Activated T-cell treated with anti-CD3 and anti-CD28 coated beads for 1 hour (primary cell): ENCODE measurements at places on chromosomes 5 and 9.

DNA sequence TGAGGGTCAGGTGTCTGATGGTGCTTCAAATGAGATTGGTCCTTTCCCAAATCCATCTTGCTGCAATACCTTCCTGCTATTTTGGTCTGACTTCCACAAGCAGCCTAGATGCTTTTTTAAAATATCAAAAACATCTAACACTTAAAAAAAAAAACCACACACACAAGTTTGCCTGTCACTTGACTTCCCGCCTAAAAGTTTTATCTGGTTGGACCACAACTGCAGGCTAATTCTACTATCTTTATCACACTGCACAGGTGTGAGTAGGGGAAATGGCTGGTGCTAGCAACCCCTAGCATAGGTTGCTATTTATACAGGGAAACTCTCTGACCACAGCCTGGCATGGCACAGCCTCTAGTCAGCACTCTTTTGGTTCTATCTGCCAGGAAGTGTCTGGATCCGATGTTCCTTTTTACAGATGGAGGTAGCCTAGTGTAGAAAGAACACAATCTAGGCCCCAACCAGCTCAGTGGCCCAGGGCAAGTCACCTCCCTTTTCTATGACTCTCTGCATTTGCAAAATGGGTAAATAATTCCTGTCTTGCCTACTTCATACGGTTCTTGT lies at the start of gene HEMGN:
TSS of gene HEMGN (minus strand) at position 92 of the 564 bp plus-strand sequence. CDS start at position 56, 36 bp downstream.
- DNase-seq, result no peak

DNA sequence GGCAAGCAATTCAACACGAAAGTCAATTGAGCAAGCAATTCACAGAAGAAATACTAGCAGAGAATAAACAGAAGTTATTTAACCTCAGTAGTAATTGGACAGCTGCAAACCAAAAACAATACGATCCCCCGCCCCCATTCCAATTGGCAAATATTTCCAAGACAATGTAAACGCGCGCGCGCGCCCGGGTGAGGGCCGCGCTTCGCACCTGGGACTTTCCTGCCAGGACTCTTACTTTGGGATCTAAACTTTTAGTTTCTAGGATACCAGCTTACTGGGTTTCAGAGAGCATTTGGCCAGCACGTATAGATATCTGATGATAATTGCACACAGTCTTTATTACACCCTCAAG lies 8.6 kb downstream of the RUFY1 start:
- no peak for DNase-seq

DNA sequence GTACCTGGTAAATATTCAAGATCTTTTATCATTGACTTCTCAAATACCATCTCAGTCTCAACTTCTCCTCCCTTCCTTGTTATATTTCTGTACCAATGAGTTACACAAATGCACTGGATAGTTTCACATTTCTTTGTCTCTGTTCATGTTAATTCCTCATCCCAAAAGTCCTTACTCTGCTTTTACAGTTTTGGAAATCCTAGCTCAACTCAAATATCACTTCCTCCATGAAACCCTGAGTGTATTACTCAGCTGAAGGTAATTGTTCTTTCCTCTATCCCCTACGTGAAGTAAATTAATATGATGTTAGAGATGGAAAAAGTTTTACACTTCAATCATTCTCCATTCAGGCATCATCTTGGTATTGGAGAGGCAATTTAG lies 241.5 kb downstream of the TLE4 start:
- DNase-seq, result no peak

DNA sequence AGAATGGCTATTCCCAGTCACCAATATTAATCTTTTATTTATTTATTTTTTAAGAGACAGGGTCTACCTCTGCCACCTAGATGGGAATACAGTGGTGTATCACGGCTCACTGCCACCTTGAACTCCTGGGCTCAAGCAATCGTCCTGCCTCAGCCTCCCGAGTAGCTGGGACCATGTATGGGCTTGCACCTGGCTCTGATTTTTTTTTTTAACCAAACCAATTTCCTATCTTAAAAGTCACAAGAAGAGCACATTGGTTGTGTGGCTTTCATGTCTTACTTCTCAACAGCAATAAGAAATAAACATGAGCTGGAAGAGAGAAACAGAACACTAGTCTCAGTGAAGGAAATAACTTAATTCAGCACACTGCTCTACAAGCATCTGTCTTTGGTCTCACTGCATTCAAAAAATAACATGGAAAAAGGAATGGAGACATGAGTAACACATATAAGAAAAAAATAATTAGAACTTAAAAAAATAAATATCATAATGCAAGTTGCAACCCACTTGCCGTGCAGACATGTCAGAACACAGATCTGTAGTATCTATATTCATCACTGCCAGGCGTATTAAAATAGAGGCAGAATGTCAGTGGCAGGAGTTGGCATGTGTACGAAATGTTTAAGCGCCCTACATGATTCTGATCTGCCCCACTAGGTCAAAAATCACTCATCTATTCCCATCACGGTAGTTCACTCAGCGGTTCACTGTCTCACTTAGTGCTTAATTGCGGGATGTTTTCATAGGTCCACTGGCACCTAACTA lies 66.4 kb downstream of the EFNA5 start:
- DNase-seq, result no peak

DNA sequence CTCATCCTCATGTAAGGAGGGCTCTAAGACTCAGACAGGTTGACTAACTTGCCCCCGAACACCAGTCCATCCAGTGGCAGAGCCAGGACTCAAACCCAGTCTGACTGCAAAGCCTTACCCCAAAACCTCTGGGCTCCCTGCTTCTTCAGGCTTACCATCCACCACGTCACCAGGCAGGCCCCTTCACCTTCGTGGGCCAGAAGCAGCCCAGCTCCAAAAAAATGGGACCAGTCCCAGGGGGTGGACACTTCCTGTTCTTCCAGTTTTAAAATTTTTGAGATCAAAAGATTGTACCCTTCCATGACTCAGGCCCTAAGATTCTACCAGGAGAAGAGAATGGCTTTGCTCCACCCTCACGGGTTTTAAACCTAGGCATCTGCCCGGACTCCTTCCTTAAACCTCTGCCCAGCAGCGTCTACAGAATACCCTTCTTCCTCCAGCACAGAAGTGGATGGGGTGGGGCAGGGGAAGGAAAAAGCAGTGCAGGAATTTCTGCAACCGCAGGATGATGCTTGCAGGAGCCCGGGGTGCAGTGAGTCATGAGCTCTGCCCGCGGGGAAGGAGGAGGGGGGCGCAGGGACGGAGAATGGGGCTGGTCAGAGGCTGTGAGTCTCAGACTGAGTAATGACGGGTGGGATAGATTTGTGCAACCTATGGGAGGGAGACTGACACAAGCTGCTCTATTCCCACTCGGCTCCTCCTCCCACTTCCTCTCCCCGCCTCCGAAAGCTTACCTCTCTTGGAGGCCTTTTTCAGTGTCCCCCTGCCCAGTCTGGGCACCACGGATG lies 50.4 kb upstream of the STXBP1 start:
- no peak for DNase-seq
